ENCODE measurements at places on chromosomes 6 and 20.
A peak's percentile ranks its signal among the peaks of the same experiment; 100 is the strongest.

DNA sequence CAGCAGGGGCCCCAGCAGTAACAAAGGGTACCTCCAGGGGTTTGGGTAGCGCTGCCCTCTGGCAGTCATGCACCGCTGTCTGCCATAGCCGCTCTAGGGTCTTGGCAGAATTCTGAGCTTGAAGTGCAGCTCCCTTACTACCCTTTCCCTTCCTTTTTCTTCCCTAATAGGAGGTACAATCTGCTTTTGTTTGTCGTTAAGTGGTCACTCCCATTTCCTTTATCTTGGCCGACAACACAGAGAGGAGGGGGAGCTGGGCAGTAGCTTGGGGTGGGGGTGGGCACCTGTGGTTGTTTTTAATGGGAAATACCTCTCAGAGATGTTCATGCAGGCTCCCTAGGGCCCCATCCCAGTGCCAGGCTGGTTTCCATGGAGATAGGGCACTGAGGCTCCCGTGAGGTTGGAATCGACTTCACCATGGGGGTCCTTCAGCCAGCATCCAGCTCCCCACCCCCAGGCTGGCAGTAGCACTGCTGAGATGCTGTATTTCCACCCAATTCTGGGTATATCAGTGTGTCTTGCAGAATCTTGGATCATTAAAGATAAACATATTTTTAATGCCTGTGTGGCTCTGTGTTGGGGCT is 18.6 kb downstream of the CCDC167 start:
- DNase-seq, result no peak

DNA sequence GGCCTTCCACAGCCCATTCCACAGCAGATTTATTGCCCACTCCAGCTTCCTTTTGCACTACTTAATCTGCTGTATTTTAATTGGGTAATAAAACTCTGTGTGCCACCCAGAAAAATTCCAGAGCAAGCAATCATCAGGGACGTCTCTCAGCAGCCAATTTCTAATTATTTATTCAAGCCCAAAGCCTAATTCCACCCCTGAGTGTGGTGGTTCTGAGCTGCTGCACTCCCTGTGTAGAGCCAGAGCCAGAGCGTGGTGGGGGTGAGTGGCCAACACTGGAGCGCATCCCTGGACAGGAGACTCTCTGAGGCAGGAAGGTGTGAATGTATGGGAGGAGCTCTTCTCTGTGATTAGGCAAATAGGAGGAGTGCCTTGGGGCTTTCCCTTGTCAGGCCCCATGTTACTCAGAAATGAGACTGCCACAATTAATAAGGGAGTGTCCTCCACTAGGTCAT is 66.1 kb downstream of the CD24 start:
- DNase-seq, result no peak

- no peak for DNase-seq
Observed at GRCh38 chr6:53062169-53062539, 3.0 kb upstream of the FBXO9 start.

GRCh38 chr6:142700032-142700431 is 244.9 kb downstream of the HIVEP2 start:
- DNase-seq, result no peak

DNA sequence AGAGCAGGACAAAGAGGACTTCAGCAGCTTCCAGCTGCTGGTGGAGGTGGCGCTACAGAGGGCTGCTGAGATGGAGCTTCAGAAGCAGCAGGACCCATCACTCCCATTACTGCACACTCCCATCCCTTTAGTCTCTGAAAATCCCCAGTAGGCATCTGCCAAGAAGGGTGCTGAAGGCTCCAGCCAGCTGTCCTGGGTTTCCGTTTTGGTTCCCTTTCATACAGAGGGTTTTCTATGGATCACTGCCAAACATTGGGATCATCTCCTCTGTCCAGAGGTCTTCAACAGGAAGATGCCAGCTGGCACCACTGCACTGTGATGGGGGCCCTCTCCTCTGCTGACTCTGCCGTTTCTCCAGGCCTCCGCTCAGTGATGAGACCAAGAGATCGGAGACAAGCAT is 14.3 kb upstream of the RAB5IF start:
- DNase-seq, result no peak

DNA sequence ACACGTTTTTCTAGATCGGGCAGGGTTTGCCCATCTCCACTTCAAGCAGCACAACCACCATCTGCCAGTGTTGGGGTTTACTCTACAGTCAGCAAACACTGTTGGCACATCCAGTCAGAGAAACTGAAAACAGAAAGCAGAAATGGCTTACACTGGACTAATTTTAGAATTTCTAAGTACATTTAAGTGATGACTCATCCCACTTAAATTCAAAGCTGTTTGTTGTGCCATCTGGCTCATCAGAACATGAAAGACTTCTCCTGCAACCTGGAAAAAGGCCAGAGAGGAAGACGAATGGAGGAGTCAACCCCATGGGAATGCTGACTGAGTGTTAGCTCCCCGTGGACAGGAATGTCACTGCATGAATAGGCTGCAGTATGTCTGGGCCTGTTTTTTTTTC is 21.8 kb downstream of the FAM209B start:
- DNase-seq, result no peak

- DNase-seq, result no peak
Observed at GRCh38 chr6:42104804-42105125, 37.7 kb downstream of the C6orf132 start.

DNA sequence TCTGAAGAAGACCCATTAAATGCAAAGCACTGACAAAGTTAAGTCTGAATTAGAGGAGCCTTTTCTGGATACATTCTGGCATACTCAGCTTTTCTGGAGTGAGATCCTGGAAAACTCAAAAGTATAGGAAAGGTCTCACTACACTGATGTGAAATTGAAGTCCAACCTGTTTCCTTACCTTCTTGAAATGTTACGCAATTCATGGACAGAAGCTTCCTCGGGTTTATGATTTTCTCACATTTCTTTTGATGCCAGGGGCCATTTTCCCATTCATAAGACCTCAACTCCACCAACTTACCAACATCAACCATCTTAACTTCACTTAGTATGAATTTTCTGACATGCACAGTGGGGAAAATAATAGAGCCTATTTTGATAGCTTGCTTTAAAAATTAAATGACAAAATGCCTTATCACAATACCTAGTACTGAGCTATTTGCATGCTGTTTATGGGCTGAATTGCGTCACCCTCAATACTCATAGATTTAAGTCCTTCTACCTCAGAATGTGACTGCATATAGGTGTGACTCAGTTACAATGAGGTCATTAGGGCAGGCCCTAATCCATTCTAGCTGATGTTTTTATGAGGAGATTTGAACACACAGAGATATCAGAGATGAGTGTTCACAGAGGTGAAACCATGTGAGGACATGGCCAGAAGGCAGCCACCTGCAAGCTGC is 73.4 kb upstream of the RAB32 start:
- no peak for DNase-seq

DNA sequence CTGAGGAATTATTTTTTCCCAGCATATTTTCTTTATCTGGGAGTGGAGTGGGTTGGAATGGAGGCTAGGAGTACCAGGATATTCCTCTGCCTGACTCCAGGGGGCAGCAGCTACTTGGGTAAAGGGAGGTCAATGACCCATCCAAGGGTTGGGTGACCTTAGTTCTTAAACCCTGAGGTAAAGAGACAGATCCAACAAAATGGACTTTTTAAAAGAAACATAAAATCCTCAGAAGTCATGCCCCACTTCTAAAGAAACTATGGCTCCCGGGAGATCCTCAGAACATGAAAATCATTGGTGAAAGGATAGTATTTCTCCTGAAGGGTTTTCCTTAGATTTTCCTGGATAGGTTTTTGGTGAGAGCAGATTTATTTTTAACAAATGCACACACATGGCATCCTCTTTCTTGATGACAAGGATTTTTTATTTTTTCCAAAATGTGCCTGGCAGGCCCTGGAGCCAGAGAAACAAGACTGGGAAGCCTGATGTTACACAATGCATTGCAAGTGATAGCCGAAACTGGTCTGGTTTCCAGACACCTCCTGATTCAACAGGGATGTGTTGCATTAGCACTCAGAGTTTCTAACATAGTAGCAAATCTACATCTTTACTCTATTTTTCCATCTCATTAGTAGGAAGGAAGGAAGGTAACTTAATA is 240.9 kb upstream of the BTBD3 start:
- no peak for DNase-seq

DNA sequence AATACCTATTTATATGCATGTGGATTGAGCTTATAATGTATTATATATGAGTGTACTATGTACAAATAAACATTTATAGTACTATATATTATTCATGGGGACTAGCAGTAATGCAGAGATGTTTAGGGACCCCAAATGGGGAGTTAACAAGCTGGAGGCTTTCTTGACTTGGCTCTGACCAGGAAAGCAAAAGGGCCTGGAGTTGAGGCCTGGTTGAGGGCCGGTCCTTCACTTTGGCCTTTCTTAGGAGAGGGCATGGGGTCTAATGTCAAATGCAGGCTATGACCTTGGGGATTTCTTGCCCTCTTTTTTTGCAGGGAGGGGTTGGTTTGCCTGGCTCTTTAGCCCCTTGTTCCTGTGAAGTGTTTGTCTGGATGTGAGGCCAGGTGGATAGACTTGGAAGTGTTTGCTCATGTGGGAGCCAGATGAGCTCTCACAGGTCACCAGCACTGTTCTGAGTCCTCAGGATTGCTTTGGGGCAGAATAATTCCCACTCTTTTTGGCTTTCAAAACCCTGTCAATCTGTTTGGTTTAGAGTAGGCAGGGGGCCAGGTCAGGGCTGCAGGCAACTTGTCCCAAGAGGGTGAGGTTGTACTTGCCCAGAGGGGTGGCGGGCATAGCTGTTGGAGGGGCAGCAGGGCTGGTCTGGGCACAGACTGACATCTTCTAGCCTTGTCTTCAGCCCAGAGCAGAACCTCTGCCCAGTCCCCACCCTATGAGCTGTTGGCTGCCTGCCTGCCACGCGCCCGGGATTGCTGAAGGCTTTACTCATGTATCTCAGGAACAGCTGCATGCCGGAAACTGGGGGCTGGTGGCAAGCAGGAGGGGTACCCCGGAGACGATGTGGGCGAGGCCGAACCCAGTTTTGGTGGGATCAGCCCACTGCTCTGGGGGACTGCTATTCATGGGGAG is 14.6 kb downstream of the TJAP1 start:
- no peak for DNase-seq

GRCh38 chr6:133609415-133610226 is 279.3 kb upstream of the TCF21 start:
- DNase-seq, result no peak

- DNase-seq, result no peak
Observed at GRCh38 chr20:18504479-18505060, 3.2 kb upstream of the SEC23B start.

- no peak for DNase-seq
Observed at GRCh38 chr6:43037197-43037596, 15.8 kb downstream of the RRP36 start.

GRCh38 chr6:158868890-158869825 is 50.0 kb upstream of the EZR start:
- peak; percentile 97 for DNase-seq

DNA sequence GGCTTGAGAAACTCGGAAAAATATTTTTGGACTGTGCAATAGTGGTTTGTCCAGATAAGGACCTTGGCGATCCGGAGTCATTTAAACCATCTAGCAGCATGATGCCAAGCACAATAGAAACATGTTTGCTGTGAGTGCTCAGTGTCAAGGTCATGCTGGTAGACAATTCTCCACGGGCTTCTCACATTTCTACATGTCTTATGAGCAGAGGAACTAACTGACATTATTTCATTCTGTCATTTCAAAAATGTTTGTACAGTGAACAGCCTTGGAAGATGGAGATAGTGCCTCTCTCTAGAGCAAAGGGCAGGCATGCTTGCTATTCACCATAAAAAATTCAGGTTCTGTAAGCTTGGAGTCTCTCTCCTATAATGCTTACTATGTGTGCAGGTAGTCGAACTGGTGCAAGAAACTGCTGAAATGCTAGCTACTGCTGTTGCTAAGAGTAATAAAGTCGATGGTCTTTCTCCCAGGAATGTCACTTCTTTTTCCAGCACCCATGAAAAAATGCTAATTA is 25.4 kb upstream of the CCN2 start:
- DNase-seq, result no peak

All from activated CD8-positive, alpha-beta memory T cell treated with anti-CD3 and anti-CD28 coated beads, Interleukin-2, amount 50 U/mL, for 4 hours (primary cell).